ENCODE measurements at places on chromosomes 3 and 15.
A peak's percentile ranks its signal among the peaks of the same experiment; 100 is the strongest.

DNA sequence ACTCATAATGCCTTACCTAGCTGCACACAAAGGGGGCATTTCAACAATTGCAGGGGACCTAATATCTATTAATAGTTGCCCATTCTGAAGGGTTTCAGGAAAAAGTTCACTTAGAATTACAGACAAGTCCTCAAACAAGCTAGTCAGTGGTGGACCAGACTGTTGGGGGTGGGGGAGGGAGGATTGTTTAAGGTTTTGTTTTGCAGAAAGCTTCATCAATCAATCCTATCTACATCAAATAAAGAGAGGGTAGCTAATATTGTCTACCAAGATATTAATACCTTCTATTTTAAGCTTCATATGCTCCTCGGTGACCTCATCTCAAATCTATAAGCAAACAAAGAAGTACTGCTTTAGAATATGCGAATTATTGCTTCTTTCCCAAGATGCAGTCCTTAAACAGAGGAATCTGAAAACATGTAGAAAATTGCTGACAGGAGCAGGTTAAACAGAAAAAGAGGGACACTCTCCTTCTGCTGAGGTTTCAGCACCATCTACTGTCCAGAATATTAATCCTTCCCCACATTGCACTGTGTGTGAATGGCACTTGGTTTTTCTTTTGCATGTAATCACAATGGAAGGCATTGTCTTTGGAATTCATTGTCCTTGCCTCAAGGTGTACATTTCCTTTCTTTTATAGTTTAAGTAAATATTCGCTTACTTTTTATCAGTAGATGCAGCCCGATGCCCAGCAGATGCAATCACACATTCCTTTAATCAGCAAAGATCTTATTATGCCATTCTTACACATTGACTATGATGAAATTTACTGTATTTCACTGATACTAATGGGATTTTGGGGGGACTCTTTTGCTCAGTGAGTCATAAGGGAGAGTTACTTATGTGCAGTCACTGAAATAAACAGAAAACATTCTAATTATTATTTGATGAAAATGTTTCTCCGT lies 94.7 kb downstream of the IL5RA start:
- peak; percentile 47 for DNase-seq

DNA sequence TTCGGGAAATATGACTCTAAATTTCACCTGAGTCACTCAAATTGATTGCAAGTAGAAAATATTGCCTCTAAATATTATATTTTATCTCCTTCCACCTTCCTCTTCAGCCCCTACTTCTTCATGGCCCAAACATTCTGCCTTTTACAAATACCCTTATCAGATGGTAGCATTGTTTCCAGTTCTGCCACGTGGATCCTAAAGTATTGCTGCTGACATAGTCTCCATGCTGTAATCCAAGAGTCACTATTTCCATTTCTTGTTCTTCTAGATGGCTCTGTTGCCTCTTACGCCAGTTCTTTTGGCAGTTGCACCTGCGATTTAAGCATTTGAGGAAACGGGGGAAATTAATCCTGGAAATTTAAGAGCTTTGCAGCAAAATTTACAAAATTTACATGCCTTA lies 13.6 kb downstream of the LMOD3 start:
- no peak for DNase-seq

DNA sequence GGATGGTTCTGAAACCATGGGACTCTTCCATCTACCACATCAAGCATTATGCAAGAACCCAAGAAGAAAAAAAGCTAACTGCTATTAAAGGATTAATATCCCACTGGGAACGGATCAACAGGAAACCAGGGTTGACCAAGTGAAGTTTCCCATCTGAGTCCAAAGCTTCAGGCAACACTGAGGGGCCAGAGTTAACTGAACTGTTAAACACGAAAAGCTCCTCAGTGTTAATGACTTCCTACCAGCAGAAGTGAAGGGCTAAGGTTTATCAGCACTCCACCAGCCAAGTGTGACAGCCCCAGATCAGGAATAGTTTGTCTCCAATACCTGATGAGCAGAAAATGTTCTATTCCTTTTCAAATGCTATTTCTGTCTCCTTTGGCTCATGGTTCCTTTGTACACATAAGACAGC lies 36.7 kb downstream of the PTPN9 start:
- no peak for DNase-seq

- no peak for DNase-seq
Observed at GRCh38 chr3:47128137-47128536, 35.8 kb downstream of the SETD2 start.

DNA sequence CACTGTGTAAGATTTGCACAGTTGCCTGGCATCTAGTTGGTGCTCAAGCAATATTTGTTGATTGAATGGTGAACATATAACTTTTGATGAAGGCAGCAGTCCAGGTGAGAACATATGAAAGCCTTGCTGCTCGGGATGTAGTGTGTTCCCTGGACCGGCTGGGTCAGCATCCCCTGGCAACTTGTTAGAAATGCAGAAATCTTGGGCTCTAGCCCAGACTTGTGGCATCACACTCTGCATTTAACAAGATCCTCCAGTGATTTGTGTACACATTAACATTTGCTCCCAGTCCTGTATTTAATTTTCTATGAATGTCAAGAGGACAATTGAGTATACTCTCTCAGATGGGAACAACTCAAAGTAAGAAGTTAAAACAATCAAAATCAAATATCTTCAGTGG lies 69.0 kb upstream of the SAMMSON start:
- DNase-seq: no peak

GRCh38 chr3:75341324-75342067 lies 322.6 kb upstream of the FRG2C start:
- no peak for DNase-seq

DNA sequence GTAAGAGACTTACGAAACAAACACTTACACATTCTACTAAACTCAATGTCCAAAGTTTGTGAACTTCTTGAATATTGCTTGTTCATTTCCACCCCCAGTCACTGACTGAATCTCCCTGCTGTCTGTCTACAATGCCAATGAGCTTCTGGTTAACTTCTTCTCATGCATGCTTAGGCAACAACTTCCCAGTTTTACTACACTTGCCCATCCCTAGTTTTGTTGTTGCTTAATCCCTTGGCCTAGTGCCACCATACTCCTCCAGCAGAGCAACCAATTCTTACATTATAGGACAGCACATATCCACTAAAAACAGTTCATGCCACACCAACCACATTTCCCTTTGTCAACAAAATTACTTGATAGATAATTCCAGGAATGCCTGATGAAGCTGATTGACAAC lies 40.9 kb upstream of the CCR2 start:
- DNase-seq: peak; percentile 39

DNA sequence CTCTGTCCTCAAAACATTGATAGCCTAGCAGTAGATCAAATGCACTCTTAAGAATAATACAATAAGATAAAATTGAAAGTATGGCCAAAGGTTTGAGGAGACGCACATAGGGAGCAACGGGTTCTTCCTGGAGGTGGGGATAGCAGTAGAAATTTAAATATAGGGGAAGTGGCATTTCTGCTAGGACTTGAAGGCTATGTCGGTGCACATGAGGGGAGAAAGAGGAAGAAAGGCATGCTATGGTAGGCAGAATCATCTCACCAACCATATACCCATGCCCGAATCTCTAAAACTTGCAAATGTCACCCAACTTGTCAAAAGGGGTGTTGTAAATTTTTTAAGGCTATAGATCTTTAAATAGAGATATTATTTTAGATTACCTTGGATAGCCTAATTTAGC lies 735.1 kb upstream of the LMCD1 start:
- DNase-seq: no peak

GRCh38 chr15:91331581-91331980 lies 231.5 kb downstream of the SV2B start:
- no peak for DNase-seq

GRCh38 chr3:72632129-72632528 lies 216.1 kb downstream of the SHQ1 start:
- no peak for DNase-seq

Data from HuH-7 (cell line).